ENCODE measurements at places on chromosomes 7 and 10.

DNA sequence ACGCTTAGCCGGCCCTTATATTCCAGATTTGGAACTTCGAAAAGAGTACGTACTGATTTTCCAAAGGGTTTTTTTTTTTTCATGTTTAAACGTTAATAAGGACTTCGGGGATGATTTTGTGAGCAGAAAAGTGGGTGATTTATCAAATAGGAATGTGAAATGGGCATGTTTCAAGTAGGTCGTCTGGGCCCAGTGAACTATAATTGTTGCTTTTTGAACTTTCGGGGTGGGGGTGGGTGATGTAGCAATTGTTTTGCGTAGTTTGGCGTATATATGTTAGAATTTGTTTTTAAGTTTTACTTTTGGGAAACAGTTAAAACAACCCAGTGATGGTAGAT lies 299 bp upstream of the PBLD start:
- DNase-seq = no peak

- DNase-seq = no peak
Measured at GRCh38 chr7:142500366-142500765, 242.5 kb upstream of the PRSS58 start.

DNA sequence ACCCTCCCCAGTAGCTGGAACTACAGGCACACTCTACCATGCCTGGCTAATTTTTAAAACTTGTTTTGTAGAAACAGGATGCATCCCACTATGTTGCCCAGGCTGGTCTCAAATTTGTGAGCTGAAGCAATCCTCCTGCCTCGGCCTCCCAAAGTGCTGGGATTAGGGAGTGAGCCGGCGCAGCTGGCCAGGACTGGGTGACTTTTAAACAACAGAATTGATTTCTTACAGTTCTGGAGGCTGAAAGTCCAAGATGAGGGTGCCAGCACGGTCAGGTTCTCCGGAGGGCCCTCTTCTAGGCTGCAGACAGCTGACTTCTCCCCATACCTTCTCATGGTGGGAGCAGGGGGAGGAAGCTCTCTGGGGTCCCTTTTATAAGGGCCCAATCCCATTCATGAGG lies 75.2 kb upstream of the CHST15 start:
- DNase-seq = no peak

GRCh38 chr7:13603661-13604060 lies 385.8 kb downstream of the ETV1 start:
- no peak for DNase-seq

DNA sequence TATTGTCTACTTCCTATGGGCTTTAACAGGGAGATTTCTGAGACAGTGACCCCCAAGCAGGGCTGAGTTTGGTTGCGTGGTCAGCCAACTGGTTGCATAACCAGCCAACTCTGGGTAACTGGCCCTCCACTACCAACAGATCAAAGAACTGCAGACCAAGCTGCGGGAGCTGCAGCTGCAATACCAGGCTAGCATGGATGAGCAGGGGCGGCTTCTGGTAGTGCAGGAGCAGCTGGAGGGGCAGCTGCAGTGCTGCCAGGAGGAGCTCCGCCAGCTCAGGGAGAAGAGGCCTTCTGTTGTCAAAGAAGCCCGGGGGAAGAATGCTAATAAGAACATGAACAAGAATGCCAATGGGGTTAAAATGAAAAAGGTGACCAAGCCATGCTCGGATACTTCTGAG lies 15.7 kb upstream of the FLNC start:
- no peak for DNase-seq

DNA sequence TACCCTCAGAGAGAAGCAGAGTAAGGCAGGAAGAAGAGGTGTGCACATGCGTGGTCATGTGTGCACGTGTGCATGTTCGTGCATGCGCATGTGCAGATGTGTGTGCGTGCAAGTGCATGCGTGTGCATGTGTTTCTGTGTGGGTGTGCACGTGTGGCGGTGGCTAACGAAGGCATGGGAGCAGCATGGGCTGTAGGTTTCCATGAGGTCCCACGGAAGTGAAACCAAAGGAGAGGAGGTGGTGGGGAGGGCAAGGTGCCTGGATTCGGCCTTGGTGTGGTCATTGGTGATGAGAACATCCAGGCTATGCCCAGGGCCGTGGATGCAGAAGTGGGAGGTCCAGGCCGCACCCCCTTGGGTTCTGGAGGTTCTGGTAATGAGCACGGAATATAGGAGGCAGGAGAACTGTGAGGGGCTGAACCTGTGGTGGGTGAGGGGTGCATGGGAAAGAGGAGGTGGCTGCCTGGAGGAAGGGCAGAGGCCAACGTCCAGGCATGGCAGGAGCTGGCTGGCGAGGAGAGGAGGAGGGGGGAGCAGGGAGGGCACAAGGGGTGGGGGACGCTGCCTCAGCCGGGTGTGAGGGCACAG lies 2.4 kb upstream of the INPP5A start:
- DNase-seq = no peak

All from SHP77 treated with DMSO at 0.1 percent for 48 hours (cell line).